ENCODE measurements at places on chromosomes 1 and 21.

DNA sequence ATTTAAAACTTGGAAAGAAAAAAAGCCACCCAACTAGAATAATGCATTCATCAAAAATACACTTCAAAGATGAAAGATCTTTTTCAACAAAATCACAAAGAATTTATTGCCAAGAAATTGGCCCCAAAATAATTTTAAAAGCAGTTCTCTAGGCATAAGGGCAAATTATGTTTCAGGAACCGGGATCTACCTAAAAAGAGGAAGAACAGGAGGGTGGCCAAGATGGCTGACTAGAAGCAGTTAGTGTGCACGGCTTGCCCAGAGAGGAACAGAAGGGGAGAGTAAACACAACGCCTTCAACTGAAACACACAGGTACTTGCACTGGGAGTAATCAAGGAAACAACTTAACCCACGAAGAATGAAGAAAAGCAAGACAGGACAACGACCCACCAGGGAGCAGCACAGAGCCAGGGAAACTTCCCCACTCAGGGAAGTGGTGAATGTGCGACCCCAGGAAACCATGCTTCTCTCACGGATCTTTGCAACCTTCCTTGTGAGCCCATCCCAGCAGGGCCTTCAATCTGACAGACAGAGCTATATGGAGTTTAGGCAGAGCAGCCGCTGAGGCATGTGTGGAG, 46.1 kb downstream of the ACKR1 start:
- DNase-seq = no peak

GRCh38 chr1:94643819-94644218, 102.3 kb upstream of the F3 start:
- no peak for DNase-seq

- no peak for DNase-seq
Observed at GRCh38 chr1:116091083-116091482, 20.1 kb upstream of the MAB21L3 start.

DNA sequence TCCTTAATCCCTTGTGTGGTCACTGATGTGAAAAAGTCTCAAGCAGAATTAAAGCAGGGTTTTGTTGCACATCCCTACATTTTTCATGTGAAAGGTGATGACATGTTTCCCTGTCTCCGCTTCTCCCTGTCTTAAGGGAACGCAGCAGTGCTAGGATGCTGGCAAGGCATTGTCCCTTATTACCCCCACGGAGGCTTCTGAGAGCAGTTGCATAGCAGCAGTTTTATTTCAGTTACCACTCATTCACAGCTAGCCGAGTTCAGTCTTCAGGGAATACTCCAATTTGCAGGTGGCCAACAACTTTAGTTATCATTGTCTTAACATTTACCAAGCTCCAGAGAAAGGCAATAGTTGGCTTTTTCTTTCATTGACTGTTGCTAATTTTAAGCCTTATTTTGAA, 89.1 kb downstream of the CLEC20A start:
- DNase-seq = no peak

DNA sequence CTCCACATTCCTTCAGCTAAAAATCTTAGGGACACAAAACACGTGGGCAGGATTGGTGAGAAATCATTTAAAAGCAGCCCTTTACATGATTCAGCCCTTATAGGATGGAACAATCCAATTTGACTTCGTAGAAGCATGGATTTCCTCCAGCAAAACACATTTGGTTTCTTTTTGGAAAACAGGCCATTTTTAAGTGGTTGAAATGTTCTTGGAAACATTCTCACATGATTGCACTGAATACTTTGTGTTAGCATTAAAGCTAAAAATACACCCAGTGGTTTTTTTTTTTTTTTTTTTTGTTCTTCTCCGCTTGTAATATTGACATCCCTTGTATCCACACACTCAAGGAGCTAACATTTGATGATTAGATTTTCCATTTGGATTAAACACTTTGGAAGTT, 42.1 kb upstream of the ABCG1 start:
- DNase-seq = no peak

- no peak for DNase-seq
Observed at GRCh38 chr1:43590388-43590925, 59.5 kb upstream of the KDM4A start.

- no peak for DNase-seq
Observed at GRCh38 chr1:165481820-165482532, 37.0 kb upstream of the RXRG start.

GRCh38 chr21:21688889-21689288, 690.7 kb downstream of the NCAM2 start:
- DNase-seq = no peak

DNA sequence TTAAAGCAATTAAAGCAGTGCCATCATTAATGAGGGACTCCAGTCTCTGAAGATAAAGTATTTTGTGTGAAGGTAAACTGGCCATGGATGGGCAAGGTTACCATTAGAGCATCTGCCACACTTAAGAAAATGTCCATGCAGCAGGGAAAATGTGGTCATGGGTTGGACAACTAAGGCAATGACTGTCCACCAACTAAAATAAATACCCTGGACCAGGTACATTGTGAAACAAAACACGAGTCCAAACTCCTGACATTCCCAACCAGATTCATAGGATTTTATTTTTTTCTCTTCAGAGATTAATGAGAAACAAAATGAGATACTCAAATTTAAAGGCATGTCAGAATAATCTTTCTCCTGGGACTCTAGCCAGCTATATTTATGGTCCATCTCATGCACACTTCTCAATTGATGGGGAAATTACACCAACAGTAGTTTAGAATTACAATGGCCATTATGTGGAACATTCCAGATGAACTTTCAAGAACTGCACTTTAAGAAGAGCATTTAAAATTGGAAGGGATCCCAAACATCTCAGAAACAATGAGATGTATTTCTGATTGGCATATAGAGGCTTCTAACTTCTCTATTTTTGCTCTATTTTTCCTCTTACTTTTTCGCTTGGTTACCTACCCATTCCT, 8.1 kb downstream of the GBP7 start:
- DNase-seq = no peak

- no peak for DNase-seq
Observed at GRCh38 chr1:19197845-19198244, 12.2 kb downstream of the UBR4 start.

GRCh38 chr1:82511441-82511840, 710.7 kb downstream of the ADGRL2 start:
- no peak for DNase-seq

DNA sequence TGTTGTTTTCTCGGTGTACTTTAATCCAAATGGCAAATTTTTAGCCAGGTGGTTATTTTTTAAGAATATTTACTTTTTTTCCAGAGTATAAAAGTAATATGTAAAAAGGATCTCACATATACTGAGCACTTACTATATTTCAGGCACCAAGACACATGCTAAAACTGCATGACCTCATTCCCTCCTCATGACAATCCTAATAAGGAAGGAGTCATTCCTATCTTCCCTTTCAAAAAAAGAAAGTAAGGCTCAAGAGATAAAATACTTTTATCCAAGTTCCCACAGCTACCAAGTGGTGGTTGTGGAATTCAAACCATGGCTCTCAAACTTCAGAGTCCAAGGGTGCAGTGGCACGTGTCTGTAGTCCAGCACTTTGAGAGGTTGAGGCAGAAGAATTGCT, 19.4 kb downstream of the ATP2B4 start:
- no peak for DNase-seq

DNA sequence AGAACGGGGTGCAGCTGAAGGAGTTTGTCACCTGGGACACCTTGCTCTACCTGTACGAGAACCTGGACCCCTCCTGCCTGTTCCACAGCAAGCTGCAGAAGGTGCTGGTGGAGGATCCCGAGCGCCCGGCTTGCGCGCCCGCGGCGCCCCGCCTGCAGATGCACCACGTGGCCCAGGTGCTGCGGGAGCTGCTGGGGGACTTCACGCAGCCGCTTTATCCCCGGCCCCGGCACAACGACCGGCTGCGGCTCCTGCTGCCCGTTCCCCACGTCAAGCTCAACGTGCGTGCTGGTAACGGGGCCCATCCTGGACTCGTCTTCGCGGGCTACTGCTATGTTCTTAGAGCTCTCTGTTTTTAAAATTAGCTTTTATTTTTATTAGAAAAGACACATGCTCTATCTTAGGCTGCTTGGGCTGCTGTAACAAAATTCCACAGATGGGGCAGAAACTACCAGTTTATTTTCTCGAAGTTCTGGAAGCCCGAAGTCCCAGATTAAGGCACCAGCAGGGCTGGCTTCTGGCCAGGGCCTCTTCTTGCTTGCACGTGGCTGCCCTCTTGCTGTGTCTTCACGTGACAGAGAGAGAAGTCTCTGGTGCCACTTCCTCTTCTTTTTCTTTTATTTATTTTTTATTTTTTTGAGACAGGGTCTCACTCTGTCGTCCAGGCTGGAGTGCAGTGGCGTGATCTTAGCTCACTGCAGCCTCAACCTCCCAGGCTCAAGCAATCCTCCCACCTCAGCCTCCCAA, 38.1 kb downstream of the TRPM2 start:
- DNase-seq = no peak

DNA sequence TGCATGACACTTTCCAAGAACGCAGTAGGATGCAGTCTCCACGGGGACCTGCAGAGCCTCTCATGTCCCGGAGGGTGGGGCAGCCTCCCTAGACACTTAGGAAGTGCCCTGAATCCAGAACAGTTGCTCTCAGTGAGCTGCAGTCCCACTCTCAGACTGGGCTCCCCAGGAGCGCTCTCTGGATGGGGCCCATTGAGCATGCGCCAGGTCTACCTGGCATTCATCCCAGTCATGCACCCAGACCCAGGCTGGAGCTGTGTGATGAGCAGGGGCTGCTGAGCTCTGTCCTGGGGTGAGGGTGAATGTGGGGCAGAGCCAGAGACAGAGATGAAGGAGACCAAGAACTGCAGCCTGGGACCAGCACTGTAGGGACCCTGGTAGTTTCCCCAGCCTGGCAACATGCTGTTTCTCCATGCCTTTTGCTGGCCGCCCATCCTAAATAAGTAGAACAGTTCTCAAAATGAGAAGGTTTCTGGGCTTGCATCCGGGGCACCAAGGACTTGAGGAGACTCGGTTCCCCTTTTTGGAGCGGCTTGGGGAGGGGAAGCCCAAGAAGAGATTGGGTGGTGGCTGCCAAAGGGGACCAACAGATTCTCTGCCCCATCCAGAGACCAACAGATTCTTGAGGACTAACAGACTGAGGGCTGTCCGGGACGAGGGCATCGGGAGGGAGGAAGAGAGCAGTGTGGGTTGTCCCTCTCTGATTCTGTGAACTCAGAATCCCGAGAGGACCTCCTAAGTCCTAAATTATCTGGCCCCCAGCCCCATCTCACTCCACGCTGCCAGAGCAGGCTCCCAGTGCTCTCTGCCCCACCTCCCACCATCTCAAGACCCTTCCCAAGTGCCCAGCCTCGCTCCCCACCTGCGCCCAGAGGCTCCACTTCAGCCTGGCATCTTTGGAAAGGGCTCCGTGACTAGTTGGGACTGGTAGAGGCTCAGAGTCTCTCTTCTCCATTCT, 1.0 kb upstream of the PGLYRP4 start:
- DNase-seq = no peak

GRCh38 chr1:2631136-2632050, 1.4 kb downstream of the MMEL1 start:
- DNase-seq = no peak

- no peak for DNase-seq
Observed at GRCh38 chr1:203720242-203720641, 44.7 kb upstream of the LAX1 start.

- DNase-seq = no peak
Observed at GRCh38 chr1:31345635-31346034, 27.2 kb downstream of the FABP3 start.

- DNase-seq = no peak
Observed at GRCh38 chr1:167209044-167209443, 11.6 kb upstream of the POU2F1 start.

DNA sequence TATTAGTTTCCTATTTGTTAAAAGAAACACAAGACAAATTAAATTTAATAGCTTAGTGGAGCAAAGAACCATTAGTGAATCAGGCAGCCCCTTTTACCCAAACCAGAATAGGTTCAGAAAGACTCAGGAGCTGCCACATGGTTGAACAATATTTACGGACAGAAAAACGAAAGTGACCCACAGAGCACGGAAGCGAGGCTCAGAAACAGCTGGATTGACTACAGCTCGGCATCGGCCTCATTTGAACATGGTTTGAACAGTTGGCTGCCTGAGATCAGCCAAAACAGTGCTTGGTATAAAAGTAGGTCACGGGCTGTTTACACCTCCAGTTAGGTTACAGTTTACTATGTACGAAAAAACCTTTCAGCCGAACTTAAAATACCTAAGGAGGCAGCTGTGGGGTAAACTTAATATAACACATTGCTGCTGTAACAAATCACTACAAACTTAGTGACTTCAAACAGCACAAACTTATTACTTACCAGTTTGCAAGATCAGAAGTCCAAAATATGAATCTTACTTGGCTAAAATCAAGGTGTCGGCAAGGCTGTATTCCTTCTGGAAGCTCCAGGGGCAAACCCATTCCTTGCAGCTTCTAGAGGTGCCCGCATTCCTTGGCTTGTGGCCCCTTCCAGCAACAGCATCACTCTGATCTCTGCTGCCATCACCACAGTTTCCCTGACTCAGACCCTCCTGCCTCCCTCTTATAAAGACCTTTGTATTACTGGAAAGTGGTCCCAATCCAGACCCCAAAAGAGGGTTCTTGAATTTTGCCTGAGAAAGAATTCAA, 11.8 kb downstream of the PADI4 start:
- no peak for DNase-seq

DNA sequence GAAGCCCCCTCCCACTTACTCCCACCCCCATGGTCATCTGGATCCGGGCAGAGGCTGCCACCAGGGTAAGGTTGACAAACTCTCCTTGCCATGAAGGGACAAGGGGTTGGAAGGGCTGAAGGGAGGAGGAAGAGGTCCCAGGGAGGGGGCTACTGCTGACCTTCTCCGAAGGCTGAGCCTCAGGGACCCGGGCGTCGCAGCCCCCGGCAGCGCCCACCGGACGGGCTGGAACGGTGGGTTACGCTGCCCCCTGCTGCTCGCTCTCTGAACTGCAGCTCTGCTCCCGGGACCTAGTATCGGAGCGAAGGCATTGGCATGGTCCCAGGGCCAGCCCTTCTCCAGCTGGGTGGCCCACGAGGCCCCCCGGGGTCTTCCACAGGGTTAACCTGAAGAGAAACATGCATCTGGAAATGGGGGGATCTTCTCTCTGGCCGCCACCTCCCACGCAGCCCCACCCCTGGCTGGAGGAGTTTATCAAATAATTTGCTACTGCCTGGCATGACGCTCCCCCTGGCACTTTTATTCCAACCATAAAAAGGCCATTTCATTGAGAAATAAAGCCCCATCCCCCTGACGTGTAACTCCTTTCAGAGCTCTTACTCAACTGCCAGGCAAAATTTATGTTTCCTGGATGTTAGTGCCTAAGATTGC, 70.4 kb upstream of the TARDBP start:
- DNase-seq = peak; percentile 62

DNA sequence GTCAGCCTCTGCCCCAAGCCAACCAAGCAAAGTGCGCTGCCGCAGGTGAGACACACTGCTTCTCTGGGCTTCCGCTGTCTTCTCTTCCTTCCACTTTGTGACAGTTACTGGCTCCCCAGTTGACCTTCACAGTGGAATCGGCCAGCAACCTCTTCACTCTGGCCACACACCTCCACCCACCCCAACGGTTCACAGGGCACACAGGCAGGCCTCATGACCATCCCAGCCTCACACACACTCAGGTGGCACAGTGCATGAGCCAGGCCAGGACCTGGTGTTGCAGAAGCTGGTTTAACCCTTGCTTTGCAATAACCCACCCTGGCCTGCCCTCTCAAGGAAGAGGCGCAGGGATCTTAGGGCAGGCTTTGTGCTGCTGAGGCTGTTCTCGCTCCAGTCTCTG, 69.2 kb downstream of the SSBP3 start:
- DNase-seq = no peak

GRCh38 chr1:226549937-226550671, 1.5 kb downstream of the STUM start:
- DNase-seq = no peak
